Bone marrow (tissue), 2 donors: ENCODE measurements at places on chromosomes 11 and 22.

DNA sequence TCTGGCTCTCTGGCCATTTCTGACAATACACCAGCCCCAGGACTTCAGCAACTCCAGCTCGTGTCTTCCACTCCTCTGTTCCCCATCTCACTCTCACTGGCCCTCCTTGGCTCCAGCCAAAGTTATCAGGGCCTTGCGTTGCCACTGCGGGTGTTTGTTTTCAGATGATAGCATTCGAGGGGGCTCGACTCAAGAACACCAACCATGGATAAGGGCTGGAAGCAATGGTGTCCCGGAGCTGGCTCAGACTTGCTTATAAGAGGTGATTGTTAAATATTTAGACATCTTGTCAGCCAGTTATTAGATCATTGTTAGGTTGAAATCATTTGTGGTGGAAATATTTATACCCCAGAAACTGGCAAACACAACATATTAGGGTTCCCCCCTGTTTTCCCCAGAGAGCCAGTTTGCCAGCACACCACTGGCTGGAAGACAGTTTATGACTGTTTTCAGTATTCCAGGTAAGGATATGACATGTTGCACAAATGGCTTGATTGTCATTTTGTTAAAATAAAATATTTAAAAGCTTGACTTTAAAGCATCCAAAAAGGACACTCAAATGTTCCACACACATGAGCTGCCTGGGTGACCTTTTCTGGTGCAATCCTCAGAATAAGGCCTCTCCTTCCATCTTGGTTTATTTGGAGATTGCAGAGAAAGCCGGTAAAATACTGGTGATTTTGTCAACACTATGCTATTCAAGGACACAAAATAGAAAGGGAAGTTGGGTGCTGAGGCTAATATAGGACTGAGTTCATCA is 98.3 kb downstream of the FBXO7 start:
- DNase-seq: no peak

DNA sequence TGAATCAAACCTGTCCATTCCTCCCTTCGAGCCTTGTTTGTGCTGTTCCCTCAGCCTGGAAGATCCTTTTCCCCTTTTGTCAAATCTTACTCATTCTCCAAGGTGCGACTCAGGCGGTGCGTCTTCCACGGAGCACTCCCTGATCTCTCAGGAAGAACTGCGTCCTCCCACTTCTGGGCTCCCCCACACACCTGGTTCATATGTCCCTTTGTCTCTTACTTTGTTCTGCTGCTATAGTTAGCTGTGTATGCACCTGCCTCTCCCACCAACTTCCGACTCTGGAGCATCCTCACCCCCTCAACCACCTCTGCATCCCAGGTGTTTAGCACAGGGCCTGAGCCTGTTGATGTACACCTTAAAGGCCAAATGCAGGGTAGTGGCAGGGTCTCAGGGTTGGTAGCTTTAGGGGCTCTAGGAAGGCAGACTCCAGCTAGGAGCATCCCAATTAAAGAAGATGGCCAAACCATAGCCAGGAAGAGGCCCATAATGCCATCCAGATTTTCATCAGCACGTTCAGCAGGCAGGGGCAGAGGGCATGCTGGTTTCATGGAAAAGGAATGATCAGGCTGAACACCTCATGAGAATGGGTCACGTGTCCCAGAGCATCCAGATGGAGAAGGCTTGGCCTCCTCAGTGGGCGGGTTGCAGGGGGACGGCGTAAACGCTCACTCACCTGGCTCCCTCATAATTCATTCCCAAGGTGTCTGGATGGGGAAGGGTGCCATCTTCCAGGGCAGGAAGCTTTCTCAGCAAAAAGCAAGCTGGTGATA is 20.1 kb downstream of the PTPN5 start:
- DNase-seq: no peak

GRCh38 chr11:92458486-92458885 is 233.9 kb downstream of the FAT3 start:
- no peak for DNase-seq

DNA sequence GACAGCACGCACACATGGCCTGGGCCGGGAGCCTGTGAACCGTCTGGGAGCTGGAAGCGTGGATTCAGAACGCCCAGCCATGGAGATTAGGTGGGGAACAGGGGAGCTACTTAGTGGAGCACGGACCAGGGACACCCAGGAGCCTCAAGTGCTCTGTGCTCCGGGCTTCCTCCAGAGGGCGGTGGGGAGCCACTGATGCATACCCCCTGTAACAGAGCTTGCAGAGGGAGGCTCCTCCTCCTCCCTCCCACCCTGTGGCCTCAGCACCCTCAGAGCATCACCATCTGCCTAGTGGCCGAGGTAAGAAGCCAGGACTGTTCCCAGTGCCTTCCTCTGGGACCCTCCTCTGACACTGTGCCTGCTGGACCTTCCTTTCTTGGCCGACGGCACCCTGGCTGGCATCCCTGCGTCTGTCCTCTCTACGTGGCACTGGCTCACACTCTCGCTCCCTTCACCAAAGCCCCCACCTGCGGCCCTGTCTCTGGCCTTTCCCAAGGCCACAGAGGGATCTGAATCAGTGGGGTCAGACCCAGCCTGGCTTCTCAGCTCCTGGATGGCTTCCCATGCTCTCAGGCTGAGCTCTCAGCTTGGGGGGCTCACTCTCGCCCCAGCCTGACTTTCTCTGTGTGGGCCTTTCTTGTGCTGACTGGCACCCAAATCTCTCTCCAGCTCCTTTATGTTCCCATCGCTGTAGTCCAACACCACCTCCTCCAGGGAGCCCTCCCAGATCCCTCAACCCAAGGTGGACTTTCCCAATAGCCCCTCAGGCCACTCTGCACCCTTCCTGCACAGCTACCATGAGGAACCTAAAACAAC is 780.9 kb downstream of the BRD1 start:
- DNase-seq: no peak

- no peak for DNase-seq
Measured at GRCh38 chr11:131486937-131487635, 116.7 kb downstream of the NTM start.

DNA sequence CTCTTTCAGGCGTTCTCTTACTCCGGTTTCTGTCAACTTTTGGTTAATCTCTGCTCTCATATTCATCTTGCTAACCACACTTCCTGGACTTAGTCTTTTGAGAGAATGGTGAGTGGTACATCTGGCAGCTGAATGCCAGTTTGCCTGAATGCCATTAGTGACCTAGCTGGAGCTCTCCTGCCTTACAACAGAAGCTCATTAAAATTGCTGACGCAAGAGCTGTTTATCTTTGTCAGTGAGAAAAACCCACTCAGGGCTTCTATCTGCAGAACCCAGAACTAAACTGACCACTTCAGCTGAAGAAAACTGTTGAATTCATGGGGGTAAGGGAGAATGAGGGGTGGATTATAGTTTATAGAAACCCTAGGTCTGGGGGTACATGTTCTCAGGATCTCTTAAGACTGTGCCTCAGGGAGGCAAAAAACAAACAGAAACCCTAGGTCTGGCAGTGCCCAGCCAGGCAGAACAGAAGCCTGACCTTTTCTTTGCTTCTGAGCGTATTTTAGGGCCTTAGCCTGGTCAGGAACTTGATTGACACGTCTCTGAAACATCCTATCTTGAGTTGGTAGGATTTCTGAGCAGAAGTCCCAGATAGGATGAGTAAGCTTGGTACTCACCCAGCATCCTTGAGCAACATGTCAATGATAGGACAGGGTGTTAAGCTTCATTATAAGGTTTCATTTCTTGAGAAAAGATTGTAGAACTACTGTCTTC is 52.8 kb upstream of the YWHAH start:
- DNase-seq: no peak

DNA sequence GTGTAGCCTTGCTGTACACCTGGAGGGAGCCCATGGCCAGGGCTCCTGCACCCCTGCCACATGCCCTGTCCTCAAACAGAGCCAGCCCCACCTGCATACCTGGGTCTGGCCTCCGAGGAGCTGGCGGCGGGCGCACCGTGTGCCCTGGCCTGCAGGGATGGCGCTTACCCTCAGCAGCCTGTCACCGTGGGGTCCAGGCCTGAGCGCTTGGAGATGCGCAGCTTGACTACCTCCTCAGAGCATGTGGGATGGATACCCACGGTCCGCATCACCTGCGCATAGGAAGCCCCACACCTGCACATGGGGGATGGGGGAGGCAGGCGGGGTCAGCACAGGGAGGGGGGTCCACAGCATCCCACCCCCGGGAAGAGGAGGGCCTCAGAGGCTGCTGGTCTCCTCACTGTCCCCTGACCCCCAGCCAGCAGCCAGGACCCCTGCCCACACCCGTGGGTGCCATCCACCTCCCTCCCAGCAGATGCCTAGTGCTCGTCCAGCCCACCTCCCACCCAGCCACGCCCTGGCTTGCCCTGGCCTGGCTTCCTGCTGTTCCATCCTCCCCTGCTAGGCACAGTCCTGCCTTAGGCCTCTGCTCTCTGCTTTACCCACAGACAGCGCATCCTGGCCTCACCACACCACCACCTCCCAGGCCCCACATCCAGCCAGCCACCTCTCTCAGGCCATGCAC is 22.4 kb upstream of the GNB1L start:
- DNase-seq: no peak

- no peak for DNase-seq
Measured at GRCh38 chr11:2267306-2267850, 3.0 kb downstream of the ASCL2 start.

- DNase-seq: no peak
Measured at GRCh38 chr22:20903093-20903492, 14.1 kb upstream of the CRKL start.

DNA sequence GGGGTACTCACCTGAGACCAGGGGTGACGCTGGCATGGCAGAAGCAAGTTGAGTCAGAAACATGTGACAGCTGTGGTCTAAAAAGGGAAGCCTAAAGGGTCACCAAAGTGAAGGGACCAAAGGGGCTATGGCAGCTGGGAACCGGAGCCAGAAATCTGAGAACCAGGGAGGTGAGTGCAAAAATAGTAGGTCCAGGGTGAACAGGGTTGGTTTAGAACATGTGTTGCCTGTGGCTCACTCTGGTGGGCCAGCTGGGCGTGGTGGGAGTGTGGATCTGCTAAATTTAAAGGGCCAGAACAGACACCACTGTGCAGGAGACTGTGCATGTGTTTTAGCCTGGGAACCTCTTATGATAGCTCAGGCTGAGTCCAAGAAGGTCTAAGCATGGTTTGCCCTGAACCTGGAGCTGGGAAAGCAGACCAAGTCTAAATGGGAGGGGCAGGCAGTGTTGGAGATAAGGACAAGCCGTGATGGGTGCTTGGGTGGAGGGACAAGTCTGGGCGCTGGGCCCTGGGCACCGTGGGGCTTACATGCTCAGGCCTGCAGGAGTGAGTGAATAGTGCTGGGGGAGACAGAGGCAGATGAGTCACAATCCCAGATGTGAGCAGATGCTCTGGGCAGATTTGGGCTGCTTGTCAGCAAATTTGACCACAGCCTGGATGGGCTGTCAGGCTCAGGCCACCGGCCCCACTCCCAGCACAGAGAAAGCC is 41.4 kb upstream of the ZBED5 start:
- DNase-seq: peak; percentile 67

- DNase-seq: no peak
Measured at GRCh38 chr11:115939104-115939730, 435.0 kb upstream of the CADM1 start.

DNA sequence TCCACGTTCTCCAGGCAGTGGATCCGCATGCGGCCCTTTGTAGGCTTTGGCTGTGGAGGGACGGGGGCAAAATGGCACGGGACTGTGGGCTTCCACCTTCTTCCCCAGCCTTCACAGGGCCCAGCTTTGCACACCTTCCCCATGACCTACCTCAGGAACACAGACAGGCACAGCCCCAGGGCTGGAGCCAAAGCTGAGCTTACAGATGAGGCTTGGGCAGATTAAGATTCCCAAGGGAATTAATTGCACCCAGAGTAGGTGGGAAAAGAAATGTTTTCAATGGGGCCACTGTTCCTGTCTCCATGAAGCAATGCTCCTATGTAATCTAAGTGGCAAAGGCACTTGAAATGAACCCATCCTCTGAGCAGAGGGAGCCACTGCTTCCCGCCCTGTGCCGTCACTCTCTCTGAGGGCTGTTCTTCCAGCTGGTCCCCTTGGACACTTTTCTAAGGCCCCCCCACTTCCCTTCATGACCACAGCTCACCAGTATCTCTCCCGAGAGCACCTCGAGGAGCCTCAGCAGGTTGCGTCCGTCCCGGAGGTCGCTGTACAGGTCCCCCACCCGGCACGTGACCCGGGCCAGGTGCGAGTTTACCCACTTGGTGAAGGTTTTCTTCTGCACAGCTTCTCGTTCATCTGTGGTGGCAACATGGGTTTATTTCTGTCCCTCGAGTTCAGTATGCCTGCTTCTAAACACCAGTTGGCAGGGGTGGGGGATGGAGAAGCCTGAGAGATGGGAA is 13.5 kb downstream of the SPTBN2 start:
- DNase-seq: no peak

DNA sequence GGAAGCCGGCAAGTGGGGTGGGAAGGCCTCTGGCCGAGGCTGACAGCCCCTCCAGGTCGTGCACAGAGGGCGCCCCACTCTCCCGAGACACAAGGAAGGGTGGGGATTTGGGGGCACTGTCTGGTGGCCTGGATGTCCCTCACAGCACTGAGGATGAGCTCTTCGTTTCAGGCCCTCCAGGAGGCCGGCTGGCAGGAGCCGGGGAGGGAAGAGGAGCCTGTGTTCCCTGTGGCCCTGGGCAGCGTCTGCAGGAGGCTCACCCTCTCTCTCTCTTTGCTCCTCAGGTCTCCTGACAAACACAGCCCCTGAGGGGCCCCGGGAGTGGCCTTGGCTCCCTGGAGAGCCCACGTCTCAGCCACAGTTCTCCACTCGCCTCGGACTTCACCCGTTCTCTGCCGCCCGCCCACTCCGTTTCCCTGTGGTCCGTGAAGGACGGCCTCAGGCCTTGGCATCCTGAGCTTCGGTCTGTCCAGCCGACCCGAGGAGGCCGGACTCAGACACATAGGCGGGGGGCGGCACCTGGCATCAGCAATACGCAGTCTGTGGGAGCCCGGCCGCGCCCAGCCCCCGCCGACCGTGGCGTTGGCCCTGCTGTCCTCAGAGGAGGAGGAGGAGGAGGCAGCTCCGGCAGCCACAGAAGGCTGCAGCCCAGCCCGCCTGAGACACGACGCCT is 1078.0 kb downstream of the BRD1 start:
- no peak for DNase-seq

- DNase-seq: no peak
Measured at GRCh38 chr11:68960294-68961071, 20.3 kb downstream of the MRGPRD start.

- no peak for DNase-seq
Measured at GRCh38 chr11:24386546-24387397, 110.1 kb upstream of the LUZP2 start.

GRCh38 chr11:27705873-27706820 is 5.9 kb upstream of the BDNF start:
- no peak for DNase-seq

DNA sequence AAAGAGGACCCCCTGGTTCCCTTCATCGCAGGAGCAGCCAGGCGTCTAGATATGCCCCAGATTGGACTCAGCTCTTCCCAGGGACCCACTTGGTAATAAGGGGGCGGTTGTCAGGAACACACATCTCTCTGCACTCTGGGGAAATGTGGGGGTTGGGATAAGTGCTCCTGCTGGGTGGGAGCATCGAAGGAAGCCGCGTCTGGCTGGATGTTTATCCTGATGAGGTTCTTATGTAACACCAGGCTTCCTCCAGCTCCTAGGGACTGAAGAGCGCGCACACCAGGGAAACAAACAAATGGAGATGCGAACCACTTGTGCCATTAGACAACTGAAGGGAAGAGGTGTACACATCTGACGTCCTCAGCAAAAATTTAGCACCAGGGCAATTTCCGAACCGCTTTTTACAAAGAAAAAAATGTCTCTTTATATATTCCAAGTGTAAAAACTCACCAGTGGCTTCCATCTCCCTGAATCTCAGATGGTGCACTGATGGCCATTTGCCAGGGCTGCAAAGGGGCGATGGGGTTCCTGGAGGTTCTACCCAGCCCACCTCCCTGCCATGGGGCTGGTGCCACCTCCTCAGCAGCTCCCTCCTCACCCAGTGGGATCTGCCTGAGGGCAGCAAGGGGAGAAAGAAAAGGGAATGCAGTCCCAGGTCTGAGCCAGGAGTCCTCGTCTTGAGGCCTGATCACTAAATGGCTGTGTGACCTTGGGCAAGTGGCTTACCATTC is 89.4 kb downstream of the PKNOX2 start:
- no peak for DNase-seq
